ENCODE measurements at places on chromosomes 5 and 9.

DNA sequence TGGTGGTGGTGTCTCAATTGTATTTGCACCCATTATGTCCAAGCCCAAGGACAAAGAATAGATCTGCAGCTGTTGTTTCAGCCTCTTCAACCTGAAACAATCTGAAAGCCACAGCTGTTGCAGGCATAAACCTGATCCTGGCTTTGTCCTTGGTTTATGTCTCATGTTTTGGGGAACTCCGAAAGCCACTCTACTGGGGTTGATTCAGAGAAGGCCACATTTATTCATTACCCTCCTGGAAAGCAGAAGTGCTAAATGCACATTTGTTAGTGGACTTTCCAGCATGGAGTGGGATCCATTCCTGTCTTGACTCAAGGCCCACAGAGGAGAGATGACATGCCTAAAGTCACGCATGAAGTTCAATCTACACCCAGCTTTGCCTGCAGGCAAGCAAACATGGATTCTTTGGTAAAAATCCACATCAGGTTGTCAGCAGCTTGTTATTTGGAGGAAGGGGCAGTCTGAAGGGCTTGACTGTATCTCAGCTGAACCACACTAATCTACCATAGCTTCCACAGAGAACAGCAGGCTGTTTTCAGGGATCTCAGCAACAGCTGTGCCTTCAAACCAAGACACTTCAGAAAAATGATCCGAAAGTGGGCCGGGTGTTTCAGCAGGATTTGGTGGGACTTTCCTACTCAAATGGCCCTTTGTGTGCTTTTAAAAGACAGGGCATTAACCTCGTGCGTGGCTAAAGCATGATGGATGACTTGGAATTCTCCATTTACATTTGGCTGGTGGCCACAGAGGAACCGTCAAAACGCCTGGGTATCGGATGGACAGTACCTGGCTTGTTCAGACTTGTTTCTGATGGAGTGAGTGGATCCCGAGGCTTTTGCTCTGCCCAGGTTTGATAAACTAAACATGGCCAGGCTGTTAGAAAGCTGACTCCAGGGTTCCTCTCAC is 36.2 kb upstream of the ADAM19 start:
- DNase-seq = no peak

DNA sequence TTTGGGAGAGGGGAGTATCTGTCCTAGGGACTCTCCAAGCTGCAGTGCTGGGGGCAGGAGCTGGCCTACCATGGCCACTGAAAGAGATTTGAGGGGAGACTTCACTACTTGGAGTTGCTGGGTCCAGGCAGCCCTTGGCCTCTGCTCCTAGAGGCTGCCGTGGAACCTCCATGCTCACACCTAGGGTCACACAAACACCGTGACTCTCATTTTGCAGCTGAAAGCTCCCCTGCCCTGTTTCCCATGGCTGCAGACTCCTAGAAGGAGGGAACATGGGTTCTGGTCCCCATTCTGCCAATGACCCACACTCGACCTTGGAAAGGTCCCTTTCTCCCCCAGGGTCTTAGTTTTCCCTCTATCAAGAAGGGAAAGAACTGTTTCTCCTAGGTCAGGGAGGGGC is 147.1 kb upstream of the PPP1R26 start:
- no peak for DNase-seq

- no peak for DNase-seq
Measured at GRCh38 chr5:64180661-64181343, 15.2 kb downstream of the RNF180 start.

DNA sequence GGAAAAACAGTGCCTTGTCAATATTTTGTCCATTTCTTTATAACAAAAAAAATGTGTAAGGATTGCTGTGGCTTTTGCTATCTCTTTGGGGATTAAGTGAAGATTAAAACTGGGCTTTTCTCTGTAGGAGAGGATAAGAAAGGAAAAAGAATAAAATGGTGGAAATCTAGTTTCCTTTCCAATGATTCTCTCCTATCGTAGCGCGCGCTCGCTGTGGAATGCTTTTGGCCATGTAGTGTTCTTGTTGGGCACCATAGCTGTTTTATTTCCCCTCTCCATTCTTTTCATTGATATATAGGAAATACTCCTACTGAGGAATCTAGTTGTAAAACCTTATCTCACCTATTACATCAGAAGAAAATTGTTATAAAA is 1.5 kb downstream of the STXBP1 start:
- DNase-seq = no peak

DNA sequence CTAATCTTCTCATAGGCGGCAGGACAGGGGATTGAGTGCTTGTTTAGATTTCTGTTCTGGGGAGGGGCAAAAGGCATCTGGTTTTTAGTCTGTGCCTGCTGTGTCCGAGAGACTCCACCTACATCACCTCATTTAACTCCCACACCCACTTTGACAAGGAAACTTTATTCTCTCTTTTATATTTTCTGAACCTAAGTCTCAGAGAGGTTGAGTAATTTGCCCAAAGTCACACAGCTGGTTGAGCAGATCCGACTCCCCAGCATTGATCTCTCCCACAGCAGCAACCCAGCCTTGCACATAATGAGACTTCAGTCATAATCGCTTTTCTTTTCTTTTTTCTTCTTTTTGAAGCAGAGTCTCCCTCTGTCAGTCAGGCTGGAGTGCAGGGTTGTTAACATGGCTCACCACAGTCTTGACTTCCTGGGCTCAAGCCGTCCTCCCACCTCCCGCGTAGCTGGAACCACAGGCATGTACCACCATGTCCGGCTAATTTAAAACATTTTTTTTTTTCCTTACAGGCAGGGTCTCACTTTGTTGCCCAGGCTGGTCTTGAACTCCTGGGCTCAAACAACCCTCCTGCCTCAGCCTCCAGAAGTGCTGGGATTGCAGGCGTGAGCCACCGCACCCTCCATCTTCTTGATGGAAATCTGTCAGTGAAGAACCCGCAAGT is 36.5 kb upstream of the ANKRD33B start:
- DNase-seq = no peak

- DNase-seq = no peak
Measured at GRCh38 chr5:125316915-125317535, 570.6 kb upstream of the ZNF608 start.

GRCh38 chr5:126519637-126520592 is 75.1 kb downstream of the ALDH7A1 start:
- no peak for DNase-seq

- no peak for DNase-seq
Measured at GRCh38 chr5:1111241-1111726, 579 bp downstream of the SLC12A7 start.

GRCh38 chr5:139451878-139452660 is 10.5 kb downstream of the ECSCR start:
- DNase-seq = no peak

- no peak for DNase-seq
Measured at GRCh38 chr9:81086416-81086815, 602.9 kb downstream of the TLE1 start.

DNA sequence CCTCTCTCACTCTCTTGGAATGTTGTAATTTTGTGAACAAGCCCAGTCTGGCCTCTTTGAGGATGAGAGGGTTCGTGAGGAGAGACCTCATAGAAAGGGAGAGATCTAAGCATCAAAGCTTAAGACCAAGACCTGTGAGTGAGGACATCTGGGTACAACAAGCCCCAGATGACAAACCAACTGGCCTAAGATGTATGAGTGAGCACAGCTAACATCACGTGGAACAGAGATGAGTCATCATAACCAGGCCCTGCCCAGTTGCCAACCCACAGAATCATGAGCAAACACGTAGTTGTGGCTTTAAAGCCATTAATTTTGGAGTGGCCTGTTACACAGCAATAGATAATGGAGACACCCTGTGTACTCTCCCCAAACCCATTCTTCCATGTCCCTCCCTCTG is 439.1 kb upstream of the KIF2A start:
- DNase-seq = no peak

- DNase-seq = no peak
Measured at GRCh38 chr5:56095579-56096102, 100.9 kb upstream of the IL6ST start.

GRCh38 chr5:150263801-150264621 is 25.6 kb downstream of the CAMK2A start:
- DNase-seq = no peak

DNA sequence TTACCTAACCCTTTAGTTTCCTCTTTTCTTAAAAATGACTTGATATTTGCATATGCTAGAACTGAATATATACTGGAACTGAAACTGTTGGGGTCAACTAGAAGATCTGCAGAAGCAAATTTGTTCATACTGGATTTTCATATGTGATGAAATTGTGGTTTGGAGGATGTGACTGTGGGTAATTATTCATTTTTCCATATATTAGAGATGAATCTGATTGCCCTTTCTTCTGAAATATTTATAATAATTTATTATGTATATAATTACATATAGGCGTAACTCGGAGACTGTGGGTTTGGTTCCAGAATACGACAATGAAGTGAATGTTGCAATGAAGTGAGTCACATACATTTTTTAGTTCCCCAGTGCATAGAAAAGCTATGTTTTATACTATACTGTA is 149.1 kb downstream of the ATP10B start:
- no peak for DNase-seq

- no peak for DNase-seq
Measured at GRCh38 chr5:112386766-112387165, 32.3 kb downstream of the EPB41L4A start.

DNA sequence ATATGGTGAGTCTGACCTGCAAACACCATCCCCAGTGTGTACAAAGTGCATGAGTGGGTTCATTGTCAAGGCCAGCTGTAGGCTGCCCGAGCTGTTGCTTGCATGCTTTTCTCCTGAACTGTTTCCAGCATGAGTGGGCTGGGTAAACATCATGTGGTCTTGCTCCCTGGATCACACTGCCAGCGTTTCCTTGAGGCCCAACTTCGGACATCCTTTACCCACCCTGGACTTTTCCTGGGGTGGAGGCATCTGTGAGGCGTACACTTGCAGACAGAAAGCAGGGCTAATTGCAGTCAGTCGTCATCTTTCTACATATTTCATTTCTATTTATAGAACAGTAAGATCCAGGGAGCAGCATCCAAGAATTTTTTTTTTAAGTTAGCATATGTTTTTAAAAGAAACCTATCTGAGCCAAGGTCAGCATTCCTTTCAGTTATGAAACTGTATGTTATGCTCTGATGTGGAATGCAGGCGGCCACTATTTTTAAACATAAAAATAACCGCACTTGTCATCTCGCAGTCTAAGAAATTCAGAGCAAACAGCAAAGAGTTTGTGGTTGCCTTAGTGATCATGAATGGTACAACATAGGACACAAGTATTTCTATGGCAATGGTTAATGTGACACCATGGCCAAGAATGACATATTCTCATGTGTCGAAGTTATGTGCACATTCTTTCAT is 106.5 kb upstream of the DMRT1 start:
- no peak for DNase-seq

DNA sequence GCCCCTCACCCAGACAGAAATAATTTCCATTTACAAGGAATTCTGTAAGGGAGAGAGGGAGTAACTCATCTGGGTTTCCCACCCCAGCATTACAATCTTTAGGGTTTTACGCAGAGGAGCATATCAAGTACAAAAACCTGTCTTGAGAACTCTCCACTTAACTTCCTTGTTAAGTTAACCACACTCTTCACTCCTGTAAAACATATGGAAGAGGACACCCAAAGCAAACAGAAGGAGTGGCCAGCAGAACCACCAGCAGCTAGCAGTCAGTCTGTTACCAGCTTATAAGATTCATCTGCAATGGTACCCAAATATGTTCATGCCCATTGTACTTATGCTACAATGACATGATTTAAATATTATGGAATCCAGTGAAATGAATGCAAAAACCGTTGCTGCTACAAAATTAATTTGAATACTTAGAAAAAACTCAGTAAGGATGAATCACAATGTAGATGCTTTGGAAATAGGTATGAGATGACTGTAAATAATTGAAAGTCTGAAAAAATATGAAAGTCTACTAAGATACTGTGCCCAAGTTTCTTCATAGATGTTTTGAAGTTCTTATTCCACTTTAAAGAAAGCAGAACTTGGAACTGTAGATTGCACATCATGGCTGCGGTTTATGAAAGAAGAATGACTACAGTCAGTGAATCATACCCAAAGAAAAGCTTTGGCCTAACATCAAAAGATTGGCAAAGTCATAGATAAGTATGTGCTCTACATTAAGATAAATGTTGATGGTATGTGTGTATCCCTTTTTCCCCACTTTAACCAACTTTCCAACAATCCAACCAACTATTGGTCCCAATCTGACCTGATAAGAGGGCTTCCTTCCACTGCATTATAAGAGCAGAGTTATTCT is 233.6 kb downstream of the ACTL7B start:
- no peak for DNase-seq

DNA sequence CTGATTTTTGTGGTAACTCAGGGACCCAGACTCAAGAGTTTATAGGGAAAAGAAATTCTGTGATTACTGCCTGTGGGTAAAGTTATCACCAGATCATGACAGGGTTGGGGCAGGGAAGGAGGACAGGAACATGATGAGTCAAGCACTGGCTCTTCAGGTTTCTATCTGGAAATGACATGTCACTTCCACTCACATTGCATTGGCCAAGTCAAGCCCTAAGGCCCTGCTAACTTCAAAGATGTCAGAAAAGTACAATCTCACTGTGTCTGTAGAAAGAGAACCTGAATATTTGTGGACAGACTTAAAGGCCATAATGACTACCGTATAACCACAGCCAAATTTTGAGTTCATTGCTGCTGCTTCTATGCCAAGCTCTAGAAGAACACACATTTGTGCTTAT is 187.7 kb downstream of the TLE4 start:
- no peak for DNase-seq

DNA sequence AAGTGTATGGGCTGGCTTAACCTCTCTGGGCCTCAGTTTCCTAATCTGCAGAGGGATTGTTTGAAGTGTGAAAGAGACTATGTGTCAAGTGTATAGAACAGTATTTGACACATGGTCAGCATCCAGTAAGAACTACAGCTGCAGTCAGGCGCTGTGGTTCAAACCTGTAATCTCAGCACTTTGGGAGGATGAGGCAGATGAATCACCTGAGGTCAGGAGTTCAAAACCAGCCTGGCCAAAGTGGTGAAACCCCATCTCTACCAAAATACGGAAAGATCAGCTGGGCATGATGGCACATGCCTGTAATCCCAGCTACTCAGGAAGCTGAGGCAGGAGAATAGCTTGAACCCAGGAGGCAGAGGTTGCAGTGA is 31.9 kb upstream of the STING1 start:
- no peak for DNase-seq

DNA sequence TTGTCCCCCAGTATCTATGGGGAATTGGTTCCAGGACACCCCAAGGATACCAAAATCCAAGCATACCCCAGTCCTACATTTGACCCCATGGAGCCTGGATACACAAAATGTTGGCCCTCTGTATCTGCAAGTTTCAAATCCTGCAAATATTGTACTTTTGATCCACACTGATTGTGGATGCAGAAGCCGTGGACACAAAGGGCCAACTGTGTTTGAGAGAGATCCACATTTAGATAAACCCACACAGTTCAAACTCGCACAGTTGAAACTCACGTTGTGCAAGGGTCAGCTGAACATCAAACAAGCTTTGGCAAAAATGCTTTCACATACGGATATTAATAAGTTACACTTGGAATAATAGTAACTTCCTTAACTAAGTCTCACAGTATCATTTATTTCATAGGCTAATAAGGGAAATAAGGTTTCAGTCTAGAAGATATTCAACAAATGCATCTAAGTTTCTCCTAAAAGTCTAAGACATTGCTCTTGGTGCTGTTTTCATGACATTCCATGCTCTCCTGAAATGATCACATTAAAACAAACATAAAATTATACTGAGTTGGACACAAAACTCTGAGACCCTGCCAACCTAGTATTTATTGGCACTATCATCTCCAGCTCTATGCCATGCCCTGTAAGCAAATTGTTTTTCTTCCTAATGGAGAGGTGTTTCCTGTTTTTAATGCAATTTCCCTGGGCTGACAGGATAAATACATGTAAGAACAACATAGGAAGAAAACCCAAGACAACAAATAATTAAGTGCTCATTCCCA is 32.3 kb downstream of the ACTL7A start:
- DNase-seq = no peak
